Melanocyte of skin (primary cell): ENCODE measurements at places on chromosomes 4 and X. TPM values are rescaled to one million over a fixed set of nuclear protein-coding genes. Genes with fewer than 3 reads are reported as not detected.

Gene RPGR
- 18.0 and 21.3 TPM in 2 replicates for total RNA-seq

Gene GLRA2
- not detected in 2 replicates for total RNA-seq

Gene MAGEA2
- total RNA-seq: not detected in 2 replicates

Gene IRAK1
- 54.3 and 67.3 TPM in 2 replicates for total RNA-seq

Gene CCKAR
- total RNA-seq: not detected in 2 replicates
